ENCODE measurements at places on chromosomes 12 and 14.

- DNase-seq: no peak
Measured at GRCh38 chr14:64387232-64387781, 846 bp upstream of the MTHFD1 start.

DNA sequence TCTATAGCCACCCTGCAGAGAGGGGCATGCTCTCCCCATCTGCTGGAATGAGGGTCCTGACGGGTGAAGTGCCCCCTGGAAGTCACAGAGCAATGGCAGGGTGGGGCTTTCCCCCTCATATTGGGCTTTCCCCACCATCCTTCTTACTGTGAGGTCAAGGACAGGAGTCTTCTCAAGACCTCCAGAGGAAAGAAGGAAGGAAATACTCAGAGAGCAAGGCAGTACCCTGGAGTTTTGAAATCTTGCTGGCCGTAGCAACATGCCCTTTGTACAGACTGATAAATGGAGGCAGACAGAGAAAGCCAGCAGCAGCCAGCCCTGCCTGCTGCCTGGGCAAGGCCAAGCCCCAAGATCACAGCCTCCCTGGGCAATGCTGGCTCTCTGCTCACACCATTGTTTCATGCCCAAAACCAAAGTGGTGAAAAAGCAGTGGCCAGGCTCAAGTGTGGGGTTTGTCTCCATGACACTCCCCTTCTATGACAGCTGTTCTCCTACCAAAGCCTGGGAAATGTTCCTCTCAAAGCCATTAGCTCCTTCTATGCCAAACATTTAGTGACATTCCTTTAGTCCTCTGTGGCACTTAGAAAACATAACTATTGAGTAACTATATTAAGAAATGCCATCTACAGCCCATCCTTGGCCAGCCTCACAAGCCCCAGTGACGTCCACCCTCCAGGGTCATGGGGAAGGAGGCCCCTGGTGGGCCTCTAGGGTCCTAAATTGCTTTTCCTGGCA is 13.2 kb upstream of the ITPK1 start:
- DNase-seq: no peak

- no peak for DNase-seq
Measured at GRCh38 chr14:85087201-85087600, 442.7 kb upstream of the FLRT2 start.

GRCh38 chr12:44053549-44054127 is 217.8 kb downstream of the TMEM117 start:
- no peak for DNase-seq

DNA sequence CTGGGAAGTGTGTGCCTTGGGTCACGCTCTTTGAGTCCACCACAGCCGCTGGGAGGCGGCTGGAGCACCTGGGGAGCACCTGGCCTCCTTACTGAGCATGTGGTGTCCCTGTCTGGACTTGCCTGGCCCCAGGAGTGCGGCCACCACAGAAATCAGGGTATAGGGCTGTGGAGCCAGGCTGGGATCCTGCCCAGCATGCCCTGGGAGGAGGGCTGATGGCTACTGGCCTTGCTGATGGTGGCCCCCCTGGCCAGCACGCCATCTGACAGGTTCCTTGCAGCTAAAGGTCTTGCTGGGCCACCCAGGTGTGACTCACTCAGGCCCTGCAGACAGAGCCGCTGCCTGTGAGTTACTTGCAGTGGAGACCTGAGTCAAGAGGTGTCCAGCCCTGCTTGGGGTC is 6.0 kb downstream of the ULK1 start:
- DNase-seq: no peak

DNA sequence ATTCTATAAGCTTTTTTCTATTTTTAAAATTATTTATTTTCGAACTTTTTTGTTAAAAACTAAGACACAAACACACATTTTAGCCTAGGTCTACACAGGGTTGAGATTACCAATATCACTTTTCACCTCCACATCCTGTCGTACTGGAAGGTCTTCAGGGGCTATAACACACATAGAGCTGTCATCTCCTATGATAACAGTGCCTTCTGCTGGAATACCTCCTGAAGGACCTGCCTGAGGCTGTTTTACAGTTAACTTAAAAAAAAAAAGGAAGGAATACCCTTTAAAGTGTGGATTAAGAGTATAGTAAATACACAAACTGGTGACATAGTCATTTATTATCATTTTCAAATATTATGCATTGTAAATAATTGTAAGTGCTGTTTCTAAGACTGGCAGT is 43.0 kb downstream of the RASSF8 start:
- DNase-seq: no peak

DNA sequence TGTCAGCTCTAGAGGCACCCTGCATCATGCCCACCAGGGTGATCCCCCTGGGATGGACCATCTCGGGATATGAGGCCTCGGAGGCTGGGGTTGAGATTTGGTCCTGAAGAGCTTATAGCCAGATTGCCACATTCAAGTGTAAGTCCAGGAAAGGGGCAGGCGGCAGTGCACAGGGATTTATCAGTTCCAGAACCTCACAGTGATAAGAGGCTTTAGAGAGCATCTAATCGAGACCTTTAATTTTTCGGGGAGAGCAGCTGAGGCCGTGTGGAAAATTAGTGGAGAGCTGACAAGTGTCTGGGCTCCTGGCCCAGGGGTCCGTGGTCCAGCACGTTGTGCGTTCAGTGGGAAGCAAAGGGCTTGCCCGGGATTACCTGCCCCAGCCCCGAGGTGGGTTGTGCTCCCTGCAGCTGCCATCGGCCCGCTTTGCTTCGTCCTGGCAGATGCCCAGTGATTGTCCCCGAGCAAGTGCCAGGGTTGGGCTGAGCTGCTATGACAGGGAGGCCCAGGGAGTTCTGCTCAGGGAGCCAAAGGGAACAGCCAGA is 52.1 kb downstream of the C14orf132 start:
- no peak for DNase-seq

- DNase-seq: no peak
Measured at GRCh38 chr14:92659765-92660561, 88.5 kb downstream of the LGMN start.

GRCh38 chr12:42570076-42570475 is 19.5 kb downstream of the PRICKLE1 start:
- no peak for DNase-seq

GRCh38 chr12:41277100-41277945 is 89.2 kb downstream of the PDZRN4 start:
- no peak for DNase-seq

DNA sequence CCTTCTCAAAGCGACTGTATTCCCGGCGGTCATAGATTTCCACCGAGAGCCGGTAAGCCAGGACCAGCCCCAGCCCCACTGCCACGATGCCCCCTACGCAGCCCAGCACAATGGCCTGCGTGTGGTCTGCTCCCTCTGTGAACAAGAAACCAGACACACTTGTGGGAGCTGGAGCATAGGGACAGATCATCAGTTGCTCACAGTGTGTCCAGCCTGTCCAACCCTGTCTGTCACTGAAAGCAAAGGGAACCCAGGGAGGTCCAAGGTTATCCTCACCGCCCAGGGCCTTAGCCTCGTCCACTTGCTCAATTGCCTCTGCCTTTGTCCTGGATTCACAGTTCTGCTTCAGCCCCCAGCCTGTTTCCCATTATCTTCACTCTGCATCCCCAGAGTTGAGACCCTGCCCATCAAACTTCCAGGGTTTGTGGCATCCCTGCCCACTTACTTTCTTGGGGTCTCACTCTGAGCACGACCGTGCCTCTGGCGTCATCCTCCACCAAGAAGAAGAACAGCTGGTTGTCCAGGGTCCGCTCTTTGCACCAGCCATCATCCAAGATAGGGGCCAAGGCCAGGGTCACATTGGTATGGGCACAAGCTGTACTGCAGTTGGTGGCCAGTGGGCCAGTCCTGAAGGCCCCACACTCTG is 11.3 kb upstream of the CSAD start:
- no peak for DNase-seq

DNA sequence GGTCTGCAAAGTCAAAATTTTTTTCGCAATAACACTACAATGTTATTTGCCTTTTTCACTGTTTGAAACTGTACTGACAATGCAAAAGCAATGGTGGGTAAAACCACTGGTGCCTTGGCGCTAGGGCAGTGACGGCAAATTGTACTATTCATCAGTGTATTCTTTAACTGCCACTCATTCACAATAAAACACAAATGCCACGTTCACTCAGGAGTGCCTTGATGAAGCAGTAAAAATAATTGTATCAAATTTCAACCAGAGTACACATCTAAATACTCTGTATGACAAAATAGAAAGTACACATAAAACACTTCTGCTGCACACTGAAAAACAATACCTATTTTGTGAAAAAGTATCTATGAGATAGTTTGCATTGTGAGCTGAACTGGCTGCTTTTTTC is 17.8 kb downstream of the DCAF5 start:
- DNase-seq: no peak

- no peak for DNase-seq
Measured at GRCh38 chr14:73472185-73473114, 14.1 kb upstream of the NUMB start.

- DNase-seq: no peak
Measured at GRCh38 chr12:47184813-47185212, 105.1 kb upstream of the AMIGO2 start.

- no peak for DNase-seq
Measured at GRCh38 chr12:107929436-107929835, 154.9 kb downstream of the ASCL4 start.

DNA sequence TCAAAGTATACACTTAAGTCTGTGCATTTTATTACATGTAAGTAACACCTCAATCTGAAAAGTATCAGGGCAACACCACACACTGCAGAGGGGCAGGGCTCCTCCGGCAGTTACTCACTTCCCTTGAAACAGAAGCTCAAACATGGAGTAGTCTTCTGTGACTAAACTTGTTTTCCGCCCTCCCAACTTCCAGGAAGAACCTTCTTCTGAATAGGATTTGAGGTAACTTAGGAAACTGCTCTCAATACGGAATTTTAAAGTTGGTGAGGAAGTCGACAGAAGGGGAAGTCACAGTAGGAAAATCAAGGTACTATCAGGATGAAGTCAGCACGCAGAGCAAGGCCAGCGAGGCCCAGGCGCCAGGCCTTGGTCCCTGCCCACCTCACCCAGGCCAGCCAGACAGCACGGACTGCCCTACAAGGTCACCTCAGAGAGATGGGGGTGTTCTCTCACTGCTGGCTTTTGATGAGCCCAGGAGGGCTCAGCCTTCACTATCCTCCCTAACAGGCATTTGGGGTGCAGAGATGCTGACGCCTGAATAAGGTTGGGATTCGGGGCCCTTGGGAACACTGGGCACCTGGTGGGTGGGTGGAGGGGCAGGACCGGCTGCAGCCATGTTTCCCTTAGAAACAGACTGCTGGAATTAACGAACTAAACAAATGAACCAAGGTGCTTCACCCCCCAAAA is 5.8 kb downstream of the ANKRD9 start:
- DNase-seq: no peak

DNA sequence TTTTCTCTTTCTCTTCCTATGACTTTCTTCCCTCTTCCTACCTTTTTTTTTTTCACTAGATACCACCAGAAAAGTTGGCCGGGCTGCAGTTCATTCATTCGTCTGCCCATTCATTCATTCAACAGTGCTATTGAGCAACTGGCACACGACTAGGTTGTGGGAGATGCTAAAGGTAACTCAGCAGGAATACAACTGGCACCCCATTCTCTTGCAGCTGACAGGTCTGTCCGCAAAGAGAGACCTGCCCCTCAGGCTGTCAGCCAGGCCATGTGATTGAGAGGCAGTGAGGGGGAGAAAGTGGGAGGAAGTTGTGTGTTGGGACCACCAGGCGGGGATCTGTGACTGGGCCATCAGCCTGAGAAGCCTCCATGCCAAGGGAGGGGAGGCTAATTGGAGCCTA is 105.2 kb downstream of the TSPAN9 start:
- DNase-seq: no peak

DNA sequence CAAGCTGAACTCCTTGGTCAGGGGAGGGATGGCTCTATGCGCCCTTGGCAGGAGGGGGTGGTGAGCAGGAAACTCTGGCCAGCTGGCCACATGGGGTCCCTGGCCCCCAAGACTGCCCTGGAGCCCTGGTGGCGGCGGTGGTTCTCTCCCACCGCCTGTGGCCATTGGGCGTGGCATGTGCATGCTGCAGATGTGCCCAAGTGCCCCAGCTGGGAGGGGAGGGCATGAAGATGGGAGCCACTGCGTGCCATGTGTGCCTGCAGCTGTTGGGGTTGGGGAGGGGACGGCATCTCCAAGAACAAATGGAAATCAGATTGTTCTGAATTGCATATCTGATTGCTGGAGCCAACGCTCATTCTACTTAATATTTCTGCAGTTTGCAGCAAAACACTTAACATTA is 115.7 kb upstream of the IGF1 start:
- no peak for DNase-seq

- no peak for DNase-seq
Measured at GRCh38 chr12:104526320-104526719, 69.6 kb downstream of the CHST11 start.

GRCh38 chr12:42568952-42569915 is 20.3 kb downstream of the PRICKLE1 start:
- no peak for DNase-seq

GRCh38 chr14:49863487-49864281 is 11.1 kb upstream of the NEMF start:
- DNase-seq: no peak

GRCh38 chr12:31897781-31898503 is 61.3 kb upstream of the RESF1 start:
- no peak for DNase-seq

GRCh38 chr12:81332054-81332453 is 254.2 kb downstream of the ACSS3 start:
- DNase-seq: no peak

GRCh38 chr14:64806862-64807495 is 72.7 kb downstream of the SPTB start:
- no peak for DNase-seq

- no peak for DNase-seq
Measured at GRCh38 chr14:45972416-45972815, 679.2 kb downstream of the RPL10L start.

DNA sequence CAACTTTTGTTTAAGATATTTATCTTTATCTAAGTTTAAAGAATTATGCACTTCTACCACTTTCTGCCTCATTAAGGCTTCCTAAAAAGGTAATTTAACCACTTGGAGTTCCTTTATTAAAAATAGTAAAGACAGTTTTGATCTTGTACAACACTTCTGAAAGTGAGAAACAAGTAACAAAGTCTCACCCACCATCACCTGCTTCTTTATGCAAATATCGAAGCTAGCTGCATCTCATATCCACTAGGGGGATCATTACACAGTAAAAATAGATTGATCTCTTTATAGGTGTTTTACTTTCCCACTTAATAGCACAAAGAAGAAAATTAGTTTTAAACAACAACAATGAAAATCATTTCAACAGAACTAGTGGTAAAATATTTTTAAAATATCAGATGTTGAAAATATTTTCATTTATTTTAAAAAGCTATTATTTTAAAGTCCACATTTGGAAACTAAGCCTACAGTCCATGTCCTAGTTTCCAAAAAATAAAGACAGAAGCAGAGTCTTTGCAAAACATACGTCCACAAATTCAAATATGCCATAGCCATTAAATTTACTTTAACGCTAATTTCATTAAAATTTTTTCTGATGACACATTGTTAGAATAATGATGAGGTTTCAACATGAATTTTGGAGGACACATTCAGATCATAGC is 160.0 kb upstream of the SOX5 start:
- DNase-seq: no peak

DNA sequence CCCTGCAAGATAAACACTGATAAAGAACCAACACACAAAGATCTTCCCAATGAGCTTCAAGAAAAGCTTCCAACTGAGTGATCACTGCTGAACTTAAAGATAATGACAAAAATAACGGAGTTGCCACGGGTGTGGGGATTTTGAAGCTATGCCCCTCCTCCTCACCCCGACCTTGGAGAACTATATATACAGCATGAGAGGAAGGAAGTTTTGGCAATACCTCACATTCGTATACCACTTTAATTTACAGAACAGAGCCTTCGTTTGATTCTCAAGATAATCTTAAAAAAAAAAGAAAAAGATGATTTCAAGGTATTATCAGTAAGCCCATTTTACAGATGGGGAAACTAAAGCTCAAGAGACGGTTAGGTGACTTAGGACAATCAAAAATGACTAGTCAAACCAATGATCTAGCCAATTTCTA is 715 bp downstream of the NEK9 start:
- DNase-seq: no peak

All from stimulated activated CD8-positive, alpha-beta memory T cell treated with anti-CD3 and anti-CD28 coated beads, Interleukin-15, amount 100 ng/mL, for 48 hours (primary cell).